Airway epithelial cell (primary cell): ENCODE measurements at places on chromosomes 2 and 18. TPM values are rescaled to one million over a fixed set of nuclear protein-coding genes. Genes with fewer than 3 reads are reported as not detected.

Gene GULP1
- total RNA-seq: 3.0 and 5.4 TPM in 2 replicates

Gene APOB
- not detected in 2 replicates for total RNA-seq

Gene RBBP8
- total RNA-seq: 86.3 and 110 TPM in 2 replicates

Gene CFC1
- not detected in 2 replicates for total RNA-seq

Gene VWC2L
- not detected in 2 replicates for total RNA-seq

Gene CXCR1
- total RNA-seq: not detected in 2 replicates

Gene GPC1
- total RNA-seq: 210 and 229 TPM in 2 replicates
